Fibroblast of skin of back (primary cell): ENCODE measurements at places on chromosomes 2 and 18.

GRCh38 chr2:53569957-53570727, 197.5 kb upstream of the CHAC2 start:
- no peak for DNase-seq

GRCh38 chr2:239920693-239921365, 104.3 kb downstream of the NDUFA10 start:
- DNase-seq = no peak

- no peak for DNase-seq
These were observed 205.8 kb downstream of the LDLRAD4 start for GRCh38 chr18:13424363-13424762.

- no peak for DNase-seq
These were observed 491 bp downstream of the RTN4 start for GRCh38 chr2:55049821-55050099.

- no peak for DNase-seq
These were observed 96.6 kb upstream of the RND3 start for GRCh38 chr2:150584081-150584480.

GRCh38 chr18:62659698-62660097, 55.6 kb upstream of the PHLPP1 start:
- DNase-seq = no peak

DNA sequence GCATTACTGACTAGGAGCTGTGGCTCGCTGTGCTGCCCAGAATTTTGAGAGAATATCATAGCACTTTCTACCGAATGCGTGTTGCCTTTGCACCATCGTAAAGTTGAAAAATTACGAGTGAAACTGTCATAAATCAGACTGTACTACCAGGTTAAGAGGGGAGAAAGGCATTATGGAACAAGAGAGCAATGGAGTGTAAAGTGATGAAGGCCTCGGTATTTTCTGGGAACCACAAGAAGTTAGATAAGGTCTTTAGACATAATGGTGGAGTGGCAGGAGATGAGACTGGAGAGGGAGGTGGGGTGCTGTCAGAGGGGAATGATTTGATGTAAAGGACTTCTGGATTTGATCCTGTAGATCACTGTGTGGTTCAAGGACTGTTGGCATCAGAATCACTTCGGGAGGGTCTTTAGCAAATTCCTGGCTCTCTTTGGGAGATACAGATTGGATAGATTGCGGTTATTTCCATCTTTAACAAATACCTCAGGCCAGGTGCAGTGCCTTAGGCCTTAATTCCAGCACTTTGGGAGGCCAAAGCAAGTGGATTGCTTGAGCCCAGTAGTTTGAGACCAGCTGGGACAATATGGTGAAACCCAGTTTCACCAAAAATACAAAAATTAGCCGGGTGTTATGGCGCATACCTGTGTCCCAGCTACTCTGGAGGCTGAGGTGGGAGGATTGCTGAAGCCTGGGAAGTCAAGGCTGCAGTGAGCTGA, 4.9 kb upstream of the ADGRF3 start:
- DNase-seq = no peak

DNA sequence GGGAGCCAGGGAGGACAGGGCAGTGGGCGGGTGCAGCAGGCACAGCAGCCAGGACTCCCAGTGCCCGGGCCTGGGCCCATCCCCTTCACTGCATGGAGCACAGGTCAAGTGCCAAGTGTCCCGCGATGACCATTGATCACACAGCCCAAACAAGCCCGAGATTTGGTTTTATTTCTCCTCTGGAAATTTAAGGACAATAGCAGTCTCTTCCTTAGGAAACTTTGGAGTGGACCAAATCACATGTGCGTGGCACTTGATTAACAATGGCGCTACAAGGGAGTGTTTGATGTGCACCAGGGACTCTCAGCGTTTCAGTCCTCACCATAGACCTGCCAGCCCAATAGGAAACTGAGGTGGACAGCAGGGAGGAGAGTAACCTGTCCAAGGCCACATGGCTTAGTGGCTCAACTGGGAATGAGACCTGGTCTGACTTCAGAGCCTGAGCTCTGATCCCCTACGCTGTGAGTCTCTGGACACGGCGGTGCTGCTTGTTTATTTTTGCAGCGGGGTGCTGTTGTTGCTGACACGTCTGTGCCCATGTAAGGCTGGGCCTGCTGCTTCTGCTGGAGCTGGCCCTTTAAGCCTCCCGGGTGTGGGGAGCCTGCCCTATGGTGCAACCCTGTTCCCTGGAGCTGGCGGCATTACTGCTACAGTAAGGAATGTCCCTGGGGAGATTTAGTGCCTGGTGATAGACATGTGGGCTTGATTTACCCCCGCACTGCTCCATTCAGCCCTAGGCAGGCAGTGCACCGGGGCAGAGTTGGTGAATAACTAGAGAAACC, 194.2 kb downstream of the INHBB start:
- DNase-seq = peak; percentile 99

DNA sequence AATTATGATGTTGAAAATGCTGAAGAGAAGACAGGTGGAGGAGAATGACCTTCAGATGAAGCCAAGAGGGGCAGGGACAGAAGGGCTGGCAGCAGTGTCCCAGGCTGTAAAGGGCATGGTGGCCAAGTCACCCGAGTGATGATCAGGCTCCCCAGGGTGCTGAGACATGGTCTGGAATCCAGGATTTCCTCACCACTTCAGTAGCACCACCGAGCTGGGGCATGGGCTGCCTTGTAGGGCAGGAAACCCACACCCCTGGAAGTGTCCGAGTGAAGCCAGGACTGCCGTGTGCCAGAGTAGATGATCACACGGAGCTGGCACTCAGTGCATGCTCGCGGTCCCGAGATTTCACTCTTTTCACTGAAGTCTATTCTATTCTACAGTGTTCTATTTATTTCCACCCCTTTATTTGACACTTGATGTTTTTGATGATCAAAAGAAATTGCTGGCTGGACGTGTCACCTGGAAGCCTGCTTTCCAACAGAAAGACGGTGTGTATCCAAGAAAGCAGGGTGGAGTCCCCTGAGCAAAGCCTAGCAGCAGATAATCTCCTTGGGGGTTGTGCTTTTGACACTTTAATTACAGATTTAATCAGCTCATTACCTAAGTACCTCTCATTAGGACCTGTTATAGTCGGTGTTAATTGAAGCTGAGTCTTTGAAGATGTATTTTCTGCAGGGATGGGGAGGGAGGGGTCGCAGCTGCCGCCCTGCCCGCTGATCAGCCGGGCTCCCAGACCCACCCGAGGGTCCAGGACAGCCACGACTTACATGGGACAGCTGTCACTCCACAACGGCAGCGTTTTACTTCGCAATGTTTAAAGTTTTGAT, 92.3 kb downstream of the SEPTIN10 start:
- no peak for DNase-seq

DNA sequence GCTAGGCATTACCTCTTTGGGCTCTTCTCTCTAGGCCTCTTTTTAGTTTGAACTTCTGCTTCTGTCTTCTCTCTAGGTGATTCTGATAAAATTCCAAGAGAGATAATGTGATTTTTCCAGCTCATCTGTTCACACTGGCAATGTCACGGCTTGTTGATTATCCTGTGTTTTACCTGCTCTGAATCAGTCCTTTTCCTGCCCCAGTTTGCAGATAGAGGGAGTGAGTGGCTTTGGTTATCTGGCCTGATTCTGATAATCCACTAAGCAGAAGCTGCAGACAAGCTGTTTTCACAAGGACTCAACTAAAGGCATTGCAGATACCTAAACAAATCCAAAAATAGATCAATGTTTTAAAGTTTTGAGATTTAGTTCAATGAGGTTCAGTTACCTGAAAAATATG, 111.9 kb downstream of the DCC start:
- DNase-seq = no peak

- DNase-seq = no peak
These were observed 540 bp downstream of the ATP9B start for GRCh38 chr18:79069717-79070151.

GRCh38 chr2:64858541-64859311, 130.5 kb upstream of the SLC1A4 start:
- peak; percentile 15 for DNase-seq

GRCh38 chr2:182207049-182207746, 219.6 kb downstream of the PDE1A start:
- DNase-seq = no peak

GRCh38 chr2:142741764-142742269, 135.6 kb upstream of the KYNU start:
- no peak for DNase-seq

DNA sequence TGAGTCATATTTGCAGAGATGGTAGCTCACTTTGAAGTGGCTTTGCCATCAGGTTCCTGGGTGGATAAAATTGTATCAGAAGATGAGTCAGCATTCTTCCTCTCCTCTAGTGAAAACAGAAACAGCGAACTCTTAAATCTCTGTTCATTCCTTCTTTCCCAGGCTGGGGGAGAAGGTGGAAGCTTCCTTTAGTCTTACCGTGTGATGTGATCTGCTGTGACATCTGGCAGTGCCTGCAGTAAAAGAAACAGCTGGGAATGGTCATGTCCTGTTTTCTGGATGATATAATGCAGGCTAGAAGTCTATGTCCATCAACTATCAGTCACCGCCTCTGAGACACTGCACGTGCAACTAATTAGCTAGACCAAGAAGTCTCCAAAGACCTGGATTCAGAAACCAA, 171.6 kb downstream of the VAPA start:
- DNase-seq = peak; percentile 57

DNA sequence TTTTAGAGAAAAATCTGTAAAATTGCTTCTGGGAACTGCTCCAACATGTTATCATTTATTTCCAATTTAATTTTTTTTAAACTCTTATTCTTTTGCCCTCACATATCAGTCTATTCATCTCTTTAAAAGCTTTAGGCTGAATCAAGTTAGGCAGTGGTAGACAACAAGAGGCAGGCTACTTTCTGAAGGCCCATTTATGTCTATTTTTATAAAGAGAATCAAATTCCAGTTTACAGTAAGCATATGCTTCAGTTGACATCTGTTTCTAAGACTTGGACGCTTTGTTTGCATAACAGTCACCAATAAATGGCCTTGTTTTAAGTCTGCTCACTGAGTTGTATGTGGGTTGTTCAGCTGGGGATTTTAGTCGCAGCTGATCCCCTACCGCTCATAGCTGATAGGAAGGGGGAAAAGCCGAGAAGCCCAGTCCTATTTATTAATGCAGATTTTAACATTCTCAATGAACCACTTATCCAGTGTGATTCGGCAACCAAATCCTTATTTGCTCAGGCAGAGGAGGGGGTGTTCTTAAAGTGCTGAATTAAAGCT, 260.4 kb upstream of the SIX3 start:
- no peak for DNase-seq

DNA sequence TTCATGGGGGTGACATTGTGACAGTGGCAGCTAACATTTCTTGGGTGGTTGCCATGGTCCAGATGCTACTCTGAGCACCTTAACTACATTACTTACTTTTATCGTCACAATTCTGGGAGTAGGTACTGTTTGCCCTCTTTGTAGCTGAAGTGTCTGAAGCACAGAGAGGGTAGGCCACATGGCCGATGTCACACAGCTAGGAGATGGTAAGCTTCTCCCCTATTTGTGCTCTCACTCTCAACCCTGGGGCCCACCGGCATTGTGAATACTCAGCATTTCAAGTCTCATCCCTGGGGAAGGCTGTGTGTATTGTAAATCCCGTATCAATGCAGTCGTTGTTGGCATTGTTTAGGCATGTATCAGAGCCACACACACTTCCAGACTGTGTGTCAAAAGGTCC, 136.6 kb downstream of the ACOXL start:
- no peak for DNase-seq

DNA sequence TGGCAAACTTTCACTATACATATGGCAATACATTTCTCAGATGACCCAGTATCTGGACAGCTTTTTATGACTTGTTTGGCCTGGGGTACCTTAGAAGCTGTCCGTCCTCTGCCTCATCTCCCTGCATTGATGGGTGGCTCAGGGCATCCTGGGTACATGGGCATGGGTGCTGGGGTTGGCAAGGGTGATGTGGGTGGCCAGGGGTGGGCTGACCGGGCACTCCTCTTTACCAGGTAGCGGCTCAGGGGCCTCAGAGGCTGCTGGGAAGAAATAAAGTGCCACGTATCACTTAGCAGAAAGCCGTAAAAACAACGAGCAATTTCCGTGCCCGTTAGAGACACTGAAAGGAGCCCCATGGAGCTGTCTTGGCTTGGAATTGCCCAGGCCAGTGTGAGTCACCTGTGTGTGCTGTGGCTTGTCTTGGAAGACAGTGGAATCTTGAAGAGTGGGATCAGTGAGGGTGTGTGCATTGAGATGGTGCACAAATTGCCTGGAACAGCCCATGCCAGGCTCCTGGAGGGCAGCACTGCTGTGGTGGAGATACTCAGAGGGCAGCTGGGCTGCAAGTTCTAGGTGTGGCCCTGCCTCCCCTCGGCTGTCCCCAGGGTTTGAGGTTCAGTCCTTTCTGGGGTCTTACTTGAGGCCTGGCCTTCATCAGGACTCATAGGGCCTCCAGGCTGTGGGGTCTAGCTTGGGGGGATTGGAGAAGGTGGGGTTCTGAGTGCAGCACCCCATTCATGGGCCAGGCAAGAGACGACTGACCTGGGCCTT, 88.8 kb downstream of the FHOD3 start:
- DNase-seq = no peak

DNA sequence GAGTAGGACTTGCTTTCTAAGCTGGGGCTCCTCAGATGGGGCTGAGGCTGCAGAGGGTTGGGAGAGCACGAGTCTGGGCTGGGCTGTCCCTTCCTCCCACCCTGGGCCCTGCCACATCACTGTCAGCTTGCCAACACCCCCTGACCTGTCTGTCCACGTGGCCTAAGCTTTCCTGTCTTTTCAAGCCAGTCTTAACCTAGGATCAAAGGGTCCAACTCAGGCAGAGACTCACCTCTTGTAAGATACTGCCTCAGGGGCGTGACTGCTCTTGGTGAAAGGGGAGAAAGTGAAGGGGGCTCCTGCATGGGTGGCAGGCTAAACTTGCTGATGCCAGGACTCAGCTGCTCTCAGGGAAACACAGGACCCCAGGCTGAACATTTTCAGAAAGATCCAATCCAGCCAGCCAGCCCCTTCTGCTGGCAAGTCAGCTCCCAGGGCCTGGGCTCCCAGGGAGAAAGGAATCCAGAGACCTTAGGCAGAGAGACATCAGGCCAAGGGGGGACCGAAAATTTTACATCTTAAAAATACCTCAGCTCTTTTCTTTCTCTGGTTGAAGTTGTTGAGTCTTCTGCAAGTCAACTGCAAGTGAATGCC, 144.2 kb upstream of the ID2 start:
- no peak for DNase-seq

DNA sequence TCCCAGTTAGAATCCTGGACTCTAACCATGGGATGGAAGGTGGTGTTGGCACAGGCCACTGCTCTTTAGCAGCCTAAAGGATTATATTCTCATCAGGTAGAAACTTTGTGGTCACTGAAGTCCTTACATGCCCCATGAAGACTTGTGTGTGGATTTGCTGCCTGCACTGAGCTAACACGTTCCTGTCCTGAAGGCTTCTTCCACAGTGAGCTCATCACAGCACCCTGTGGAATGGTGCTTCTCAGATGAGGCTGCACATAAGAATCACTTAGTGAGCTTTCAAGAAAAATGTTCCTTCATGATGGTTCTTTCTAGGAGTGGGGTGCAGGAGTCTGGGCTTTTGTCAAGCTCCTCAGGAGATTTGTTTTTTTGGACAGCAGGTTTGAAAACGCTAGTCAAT, 26.8 kb downstream of the STAMBP start:
- no peak for DNase-seq

- peak; percentile 62 for DNase-seq
These were observed 21.0 kb downstream of the INPP4A start for GRCh38 chr2:98465456-98466226.
